ENCODE measurements at places on chromosomes 1 and 21.

GRCh38 chr1:100927276-100927675 lies 31.4 kb downstream of the SLC30A7 start:
- no peak for DNase-seq

- DNase-seq, result no peak
Measured at GRCh38 chr1:160429702-160430535, 29.6 kb downstream of the VANGL2 start.

DNA sequence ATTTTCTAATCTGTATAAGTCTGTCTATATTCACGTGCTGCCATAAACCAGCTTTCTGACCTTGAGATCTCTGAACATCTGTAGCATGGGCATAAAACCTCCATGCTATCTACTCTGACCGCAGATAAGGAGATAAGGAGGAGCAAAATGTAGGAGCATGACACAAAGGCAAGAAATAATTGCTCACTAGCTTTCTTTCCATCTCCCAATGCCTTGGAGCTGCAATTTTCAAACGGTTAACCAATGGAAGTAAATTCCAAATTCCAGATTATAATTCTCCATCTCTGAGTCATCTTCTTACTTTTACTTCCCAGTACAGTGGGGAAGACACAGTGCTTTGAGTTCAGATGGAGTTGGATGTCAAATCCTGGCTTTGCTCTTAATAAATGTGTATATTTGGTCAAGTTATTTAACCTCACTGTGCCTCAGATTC lies 41.6 kb downstream of the CD58 start:
- no peak for DNase-seq

DNA sequence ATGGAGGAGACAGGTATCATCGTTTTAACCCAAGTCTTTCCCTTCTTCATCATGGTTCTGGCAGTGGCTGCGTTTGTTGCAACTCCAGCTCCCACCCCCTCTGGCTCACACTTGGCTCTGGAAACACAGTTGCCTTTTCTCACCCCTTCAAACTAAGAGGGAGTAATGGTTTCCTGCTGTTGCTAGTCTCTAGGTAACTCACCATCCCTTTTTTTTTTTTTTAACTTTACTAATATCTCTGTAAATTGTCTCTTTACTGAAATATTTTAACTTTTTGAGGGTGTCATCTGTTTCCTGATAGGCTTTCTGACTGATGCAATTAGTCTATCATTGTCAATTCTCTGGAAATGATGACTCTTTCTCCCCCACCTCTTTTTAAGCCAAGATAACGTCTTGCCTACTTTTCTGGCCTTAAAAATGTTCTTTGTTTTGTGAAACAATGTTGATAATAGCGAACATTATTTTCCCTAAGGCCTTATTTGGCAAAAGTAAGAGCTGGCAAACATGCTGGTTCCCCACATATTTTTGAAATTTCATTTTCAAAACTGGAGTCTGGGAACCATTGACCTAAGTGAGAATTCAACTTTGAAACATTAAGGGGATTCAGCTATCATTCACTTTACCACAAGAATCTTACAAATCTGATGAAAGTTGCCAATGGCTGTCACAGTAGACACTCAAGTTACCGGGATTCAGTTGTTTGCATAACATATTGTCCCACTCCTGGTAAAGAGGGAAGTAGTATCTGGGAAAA lies 85.3 kb downstream of the LEPR start:
- no peak for DNase-seq

DNA sequence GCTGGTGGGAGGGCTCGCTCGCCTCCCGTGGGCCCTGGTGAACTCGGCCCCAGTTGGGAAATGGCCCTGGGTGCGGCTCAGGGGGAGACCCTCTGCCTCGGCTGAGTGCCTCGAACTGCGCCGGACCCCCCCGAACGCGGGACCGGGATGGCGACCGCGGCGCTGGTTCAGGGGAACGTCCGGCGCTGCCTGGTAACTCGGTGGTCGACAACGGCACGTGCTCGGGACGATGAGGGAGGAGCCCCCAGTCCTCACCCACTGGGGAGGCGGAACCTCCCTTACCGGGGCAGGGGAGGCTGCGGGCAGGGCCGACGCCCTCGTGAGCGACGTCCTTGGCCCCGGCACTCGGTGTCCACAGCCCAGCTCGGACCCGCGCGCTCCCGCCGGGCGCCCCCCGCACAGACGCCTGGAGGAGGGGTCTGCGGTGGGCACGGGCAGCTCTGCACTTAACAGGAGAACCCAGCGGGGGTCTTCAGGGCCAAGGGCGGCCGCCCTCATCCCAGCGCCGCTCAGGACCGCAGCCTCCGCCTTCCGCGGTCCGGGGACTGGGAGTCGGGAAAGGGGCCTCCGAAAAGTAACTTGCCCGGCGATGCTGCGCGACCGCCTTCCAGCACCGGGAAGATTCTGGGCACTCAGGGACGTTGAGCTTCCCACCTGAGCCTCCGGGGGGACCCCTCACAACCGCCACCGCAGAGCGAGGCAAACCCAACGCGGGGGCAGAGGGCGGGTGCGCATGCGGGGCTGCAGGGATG lies 1.7 kb downstream of the HES4 start:
- no peak for DNase-seq

GRCh38 chr1:54157401-54157800 lies 4.6 kb upstream of the CDCP2 start:
- no peak for DNase-seq

DNA sequence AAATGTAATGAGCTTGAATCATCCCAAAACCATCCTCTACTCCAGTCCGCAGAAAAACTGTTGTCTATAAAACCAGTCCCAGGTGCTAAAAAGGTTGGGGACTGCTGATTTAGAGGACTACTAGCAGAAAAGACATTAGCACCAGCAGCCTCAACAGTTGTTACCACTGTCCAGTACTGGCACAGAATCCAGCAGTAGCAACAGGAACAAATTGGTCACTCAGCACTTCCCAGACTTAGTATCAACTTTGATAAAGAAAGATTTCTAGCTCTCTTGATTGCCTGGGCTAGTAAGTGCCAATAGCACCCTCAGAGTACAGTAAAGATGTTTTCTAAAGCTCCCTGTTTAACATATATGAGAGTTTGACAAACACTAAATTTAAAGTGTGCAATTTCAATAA lies 127.9 kb downstream of the FAF1 start:
- no peak for DNase-seq

DNA sequence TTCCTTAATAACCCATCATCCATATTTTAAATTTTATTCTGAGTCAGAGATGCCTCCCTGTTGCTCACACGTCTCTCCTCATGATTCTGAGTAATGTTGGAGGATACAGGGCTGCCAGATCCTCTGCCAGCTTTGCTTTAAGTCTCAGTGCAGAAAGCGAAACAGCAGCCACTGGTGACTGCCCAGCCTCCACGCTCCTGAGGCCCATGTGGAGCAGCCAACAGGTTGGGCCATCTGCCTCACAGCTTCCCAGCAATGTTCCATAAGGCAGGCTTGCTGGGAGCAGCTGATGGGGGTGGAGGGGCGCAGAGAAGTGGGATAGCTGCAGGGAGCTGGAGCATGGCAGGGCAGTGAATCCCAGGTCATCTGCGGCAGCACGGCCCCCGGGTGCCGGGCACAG lies 104.2 kb downstream of the IGSF21 start:
- DNase-seq, result no peak

DNA sequence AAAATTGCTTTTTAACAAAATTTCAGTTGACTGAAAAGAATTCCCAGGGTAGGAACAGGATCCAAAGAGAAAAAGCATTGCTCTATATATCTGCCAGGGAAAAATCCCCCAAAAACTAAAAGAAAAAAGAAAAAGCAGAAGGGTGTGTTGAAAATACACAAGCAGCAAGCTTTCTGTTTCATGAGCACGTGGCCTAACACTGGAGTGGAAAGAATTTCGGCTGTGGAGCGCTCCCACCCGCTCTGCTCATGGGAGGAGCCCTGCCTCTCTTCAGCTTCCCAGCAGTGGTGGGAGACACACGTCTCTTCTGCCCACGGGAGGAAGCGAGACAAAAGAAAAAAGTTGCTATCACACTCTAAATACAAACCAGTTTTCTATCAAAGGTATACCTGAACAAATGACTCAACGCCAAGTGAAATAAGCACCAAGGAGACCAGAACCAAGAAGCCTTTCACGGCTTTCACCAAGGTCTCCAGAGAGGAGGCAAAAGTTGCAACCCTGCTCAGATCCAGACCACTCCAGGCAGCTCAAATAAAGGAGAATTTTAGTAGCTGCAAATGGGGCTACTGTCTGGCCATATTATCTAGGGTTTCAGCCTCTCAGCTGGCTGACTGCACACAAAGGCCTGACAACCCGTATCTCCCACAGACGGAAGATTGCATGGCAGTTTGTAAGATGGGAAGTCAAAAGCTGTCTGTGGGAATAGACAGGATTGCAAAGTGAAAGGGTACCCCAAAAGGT lies 29.5 kb upstream of the ZNF496 start:
- no peak for DNase-seq

DNA sequence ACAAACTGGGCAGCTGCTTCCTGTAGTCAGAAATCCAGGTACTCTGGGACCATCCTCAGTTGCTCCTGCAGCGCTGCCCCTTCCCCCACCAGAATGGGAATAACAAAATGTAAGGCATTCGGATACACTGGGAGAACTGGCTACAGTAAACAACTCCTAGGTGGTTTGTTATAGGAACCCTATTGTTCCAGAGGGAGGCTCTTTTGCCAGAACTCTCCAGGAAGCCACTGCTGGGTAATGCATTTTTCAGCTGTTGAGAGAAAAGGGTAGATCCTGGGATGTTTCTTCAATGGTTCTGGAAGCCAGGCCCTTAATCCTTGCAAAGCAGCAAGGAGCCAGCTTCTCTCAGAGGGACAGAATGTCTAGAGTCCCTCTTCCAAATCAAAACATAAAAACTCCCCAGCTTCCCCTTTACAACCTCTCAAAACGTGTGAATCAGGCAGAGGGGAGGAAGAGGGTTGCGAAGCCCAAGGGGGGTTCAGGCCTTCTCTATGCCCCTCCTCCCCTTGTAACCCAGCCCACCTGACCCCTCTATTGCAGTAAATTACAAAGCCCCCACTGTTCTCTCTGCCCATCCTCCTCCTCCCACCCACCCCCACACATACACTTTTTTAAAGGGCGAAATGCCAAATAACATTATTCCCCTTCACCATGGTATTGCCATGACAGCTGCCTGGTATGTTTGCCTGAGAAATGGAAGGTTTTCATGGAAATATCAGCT lies 29.1 kb downstream of the PLPP3 start:
- no peak for DNase-seq

DNA sequence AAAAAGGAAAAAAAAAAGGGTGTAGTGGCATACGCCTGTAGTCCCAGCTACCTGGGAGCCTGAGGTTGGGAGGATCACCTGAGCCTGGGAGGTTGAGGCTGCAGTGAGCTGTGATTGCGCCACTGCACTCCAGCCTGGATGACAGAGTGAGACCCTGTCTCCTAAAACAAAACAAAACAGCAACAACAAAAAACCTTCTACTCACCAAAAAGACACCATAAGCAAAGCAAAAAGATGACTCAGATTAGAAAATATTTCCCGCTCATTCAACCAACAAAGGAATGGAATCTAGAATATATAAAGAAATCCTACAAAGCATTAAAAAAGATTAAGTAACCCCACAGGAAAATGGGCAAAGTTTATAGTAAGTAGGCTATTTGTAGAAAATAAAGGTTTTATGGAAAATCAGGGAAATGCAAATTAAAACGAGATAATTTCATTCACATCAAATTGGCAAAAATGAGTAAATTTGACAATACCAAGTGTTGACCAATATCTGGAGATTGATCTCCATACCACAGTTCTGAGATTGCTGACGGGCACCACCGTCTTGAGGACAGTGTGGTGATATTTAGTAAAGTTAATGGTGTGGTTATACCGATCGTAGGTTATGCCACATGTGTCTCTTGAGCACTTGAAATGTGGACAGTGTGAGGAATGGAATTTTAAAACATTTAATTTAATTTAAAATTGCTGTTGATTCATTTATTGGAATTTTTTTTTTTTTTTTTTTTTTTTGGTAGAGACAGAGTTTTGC lies 54.0 kb downstream of the PIK3CD start:
- no peak for DNase-seq

GRCh38 chr1:3431266-3431665 lies 23.2 kb upstream of the ARHGEF16 start:
- DNase-seq, result no peak

GRCh38 chr1:16006552-16007485 lies 2.8 kb downstream of the SRARP start:
- no peak for DNase-seq

GRCh38 chr1:156809711-156810366 lies 6.8 kb downstream of the SH2D2A start:
- no peak for DNase-seq

GRCh38 chr1:212638492-212639151 lies 30.1 kb downstream of the ATF3 start:
- no peak for DNase-seq

DNA sequence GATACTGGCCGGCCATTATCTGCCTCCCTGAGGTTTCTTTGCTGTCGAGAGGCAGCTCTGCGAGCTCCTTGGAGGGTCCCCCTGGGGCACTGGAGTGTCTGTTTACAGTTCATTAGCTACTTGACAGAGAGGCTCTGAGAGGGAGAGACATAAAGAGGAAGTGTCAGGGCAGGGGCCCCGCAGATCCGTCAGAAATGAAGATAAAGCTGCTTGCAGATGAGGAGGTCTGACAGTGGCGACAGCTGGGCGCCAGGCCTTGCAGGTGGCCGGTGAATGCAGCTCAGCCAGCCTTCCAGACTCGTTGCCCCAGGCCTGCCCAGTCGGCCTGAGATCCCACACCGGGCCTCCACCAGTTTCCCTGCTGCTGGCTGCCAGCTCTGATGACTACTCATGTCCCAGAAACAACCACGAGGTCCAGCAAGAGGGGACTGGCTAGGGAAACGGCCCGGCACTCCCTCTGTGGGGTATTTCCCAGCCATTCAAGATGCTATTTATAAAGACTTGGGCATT lies 84.7 kb downstream of the DISP3 start:
- no peak for DNase-seq

DNA sequence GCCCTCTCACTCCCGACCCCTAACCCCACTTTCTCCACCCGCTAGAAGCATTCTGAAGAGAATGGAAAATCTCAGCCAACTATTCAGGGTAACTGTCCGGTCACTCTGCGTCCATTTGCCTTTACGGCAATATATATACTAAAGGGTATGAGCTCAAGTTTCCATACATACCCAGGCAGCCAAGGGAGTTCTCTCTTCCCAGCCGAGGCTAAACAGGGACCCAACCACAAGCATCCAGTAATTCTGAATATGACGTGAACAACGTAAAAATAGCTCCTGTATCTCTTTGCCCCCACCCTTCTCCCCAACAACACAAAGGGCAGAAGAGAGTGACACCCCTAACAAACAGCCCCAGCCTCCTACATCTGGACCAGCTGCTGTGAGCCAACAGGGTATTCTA lies 67.7 kb downstream of the SSBP3 start:
- no peak for DNase-seq

- DNase-seq, result no peak
Measured at GRCh38 chr1:77594366-77595112, 87.9 kb downstream of the ZZZ3 start.

GRCh38 chr1:70659891-70660290 lies 248.8 kb downstream of the CTH start:
- no peak for DNase-seq

DNA sequence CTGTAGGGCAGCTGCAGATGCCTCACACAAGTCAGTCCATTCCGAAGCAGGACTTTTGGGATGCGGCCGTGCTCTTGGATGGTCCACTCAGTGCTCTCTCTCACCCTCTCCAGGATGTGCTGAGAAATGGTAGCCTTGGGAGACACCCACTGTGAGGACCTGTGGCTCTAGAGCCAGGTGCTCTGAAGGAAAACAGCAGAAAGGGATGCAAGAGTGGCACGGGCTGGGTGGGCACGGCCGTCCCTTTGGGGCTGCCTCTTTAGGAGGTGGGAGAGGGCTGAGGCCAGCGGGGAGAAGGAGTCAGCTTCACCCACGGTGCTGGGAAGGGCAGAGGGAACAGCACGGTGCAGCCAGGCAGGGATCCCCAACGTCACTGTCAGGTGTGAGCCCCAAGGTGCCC lies 106.1 kb downstream of the RIPK4 start:
- DNase-seq, result no peak

All from iPS DF 6.9 (cell line).